ENCODE measurements at places on chromosomes 7 and 10.
A peak's percentile ranks its signal among the peaks of the same experiment; 100 is the strongest.

DNA sequence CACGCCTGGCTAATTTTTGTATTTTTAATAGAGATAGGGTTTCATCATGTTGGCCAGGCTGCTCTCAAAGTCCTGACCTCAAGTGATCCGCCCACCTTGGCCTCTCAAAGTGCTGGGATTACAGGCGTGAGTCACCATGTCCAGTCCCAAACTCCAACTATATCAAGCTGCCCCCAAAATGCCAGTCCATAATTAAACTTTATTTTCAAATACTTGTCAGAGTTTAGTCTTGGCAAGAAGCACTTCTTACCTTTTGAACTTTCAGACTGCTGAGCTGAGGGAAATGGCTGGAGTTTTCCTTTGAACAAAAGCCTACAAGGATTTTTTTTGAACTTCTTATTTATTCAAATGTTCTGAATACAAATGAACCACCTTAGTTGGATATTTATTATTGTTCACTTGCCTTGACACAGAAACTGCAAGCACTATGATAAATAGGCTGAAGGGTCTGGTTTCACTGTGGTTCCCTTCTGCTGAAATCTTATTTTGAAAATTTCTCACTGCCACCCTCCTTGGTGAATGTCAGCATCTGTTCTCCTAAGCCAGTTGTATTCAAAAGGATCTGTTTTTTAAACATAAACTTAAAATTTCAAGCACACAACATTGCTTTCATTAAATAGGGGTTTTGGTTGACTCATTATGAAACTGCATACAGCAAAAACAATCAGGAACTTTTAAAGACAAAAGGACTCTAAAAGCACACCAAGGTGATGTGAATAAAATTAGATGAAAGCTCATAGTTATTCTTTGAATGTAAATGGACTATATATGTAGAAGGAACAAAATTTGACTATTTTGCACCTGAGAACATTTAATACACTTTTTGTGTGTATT is 101.7 kb upstream of the SLC26A5 start:
- DNase-seq = no peak

- DNase-seq = no peak
Measured at GRCh38 chr10:70759781-70760180, 25.4 kb downstream of the TBATA start.

GRCh38 chr7:46545790-46546189 is 624.7 kb upstream of the IGFBP3 start:
- no peak for DNase-seq

GRCh38 chr10:88943778-88944177 is 8.8 kb downstream of the ACTA2 start:
- no peak for DNase-seq

DNA sequence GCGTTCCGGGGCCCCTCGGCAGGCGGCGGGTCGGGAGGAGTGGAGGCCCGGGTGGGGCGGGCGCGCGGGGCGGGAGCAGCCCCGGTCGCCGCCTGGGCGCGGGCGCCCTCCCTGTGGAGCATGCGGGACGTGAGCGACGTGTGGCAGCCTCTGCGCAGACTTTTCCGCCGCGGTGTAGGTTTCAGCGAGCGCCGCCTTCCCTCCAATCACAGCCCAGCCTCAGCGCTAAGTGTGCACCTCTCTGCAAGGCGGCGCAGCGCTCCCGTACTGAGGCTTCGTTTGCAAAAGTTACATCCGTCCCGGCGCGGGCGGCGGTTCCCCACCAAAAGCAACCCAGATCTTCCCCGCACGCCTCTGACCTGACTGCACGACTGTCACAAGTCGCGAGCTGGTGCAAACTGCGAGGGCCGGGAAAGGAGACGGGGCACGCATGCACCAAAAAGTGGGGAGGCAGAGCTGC is 1.2 kb upstream of the PFKFB3 start:
- peak; percentile 62 for DNase-seq

GRCh38 chr7:131327049-131327625 is 539 bp upstream of the MKLN1 start:
- no peak for DNase-seq

GRCh38 chr10:1652151-1652550 is 85.2 kb downstream of the ADARB2 start:
- DNase-seq = no peak

GRCh38 chr7:64183126-64183742 is 23.8 kb upstream of the ZNF735 start:
- DNase-seq = no peak

DNA sequence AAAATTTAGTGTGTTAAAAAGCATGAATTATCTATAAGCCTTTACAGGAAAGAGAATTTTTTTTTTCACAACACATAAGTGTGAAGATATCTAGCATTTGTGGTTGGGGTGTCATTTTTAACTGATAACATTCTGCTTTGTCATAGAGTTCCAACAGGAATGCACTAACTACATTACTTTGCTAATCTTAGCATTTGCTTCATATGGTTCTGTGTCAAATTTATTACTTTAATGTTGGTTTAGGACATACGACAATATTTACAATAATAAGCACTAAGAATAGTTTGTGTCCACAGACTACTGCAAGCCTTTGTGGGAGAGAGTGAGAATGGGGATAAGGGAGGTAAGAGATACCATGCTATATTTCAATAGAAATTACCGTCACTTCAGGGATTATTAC is 40.6 kb upstream of the MAGI2 start:
- no peak for DNase-seq

GRCh38 chr10:84798312-84798711 is 469.9 kb downstream of the CCSER2 start:
- DNase-seq = no peak

DNA sequence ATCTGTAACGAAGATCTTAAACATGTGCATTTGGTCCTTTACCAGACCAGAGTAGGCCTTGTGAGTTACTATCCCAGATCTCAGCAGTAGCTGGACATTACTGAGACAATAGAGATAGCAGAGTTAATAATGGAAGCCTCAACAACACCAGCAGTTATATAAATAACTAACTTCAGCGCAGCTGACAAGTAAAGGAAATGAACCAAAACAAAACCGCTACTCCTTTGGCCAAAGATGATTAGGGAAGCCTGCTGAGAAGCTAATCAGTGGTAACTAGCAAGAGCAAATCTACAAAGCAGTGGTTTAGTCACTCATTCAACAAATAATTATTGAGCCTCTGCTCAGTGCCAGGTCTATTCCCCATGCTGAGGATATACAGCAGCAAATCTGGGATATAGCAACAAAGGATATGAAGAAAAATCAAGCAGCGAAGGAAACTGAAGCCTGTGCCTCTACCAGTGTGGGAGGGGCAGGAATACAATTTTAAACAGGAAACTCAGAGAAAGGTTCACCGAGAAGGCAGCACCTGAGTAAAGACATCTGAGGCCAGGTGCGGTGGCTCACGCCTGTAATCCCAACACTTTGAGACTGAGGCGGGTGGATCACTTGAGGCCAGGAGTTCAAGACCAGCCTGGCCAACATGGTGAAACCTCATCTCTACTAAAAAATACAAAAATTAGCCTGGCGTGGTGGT is 103.6 kb downstream of the ELMO1 start:
- DNase-seq = no peak

GRCh38 chr7:101882005-101882421 is 64.6 kb downstream of the CUX1 start:
- no peak for DNase-seq

- DNase-seq = no peak
Measured at GRCh38 chr7:2032876-2033407, 199.8 kb downstream of the MAD1L1 start.

GRCh38 chr10:129605986-129606518 is 139.0 kb downstream of the MGMT start:
- DNase-seq = no peak

GRCh38 chr7:133079296-133079695 is 2.6 kb downstream of the CHCHD3 start:
- DNase-seq = no peak

DNA sequence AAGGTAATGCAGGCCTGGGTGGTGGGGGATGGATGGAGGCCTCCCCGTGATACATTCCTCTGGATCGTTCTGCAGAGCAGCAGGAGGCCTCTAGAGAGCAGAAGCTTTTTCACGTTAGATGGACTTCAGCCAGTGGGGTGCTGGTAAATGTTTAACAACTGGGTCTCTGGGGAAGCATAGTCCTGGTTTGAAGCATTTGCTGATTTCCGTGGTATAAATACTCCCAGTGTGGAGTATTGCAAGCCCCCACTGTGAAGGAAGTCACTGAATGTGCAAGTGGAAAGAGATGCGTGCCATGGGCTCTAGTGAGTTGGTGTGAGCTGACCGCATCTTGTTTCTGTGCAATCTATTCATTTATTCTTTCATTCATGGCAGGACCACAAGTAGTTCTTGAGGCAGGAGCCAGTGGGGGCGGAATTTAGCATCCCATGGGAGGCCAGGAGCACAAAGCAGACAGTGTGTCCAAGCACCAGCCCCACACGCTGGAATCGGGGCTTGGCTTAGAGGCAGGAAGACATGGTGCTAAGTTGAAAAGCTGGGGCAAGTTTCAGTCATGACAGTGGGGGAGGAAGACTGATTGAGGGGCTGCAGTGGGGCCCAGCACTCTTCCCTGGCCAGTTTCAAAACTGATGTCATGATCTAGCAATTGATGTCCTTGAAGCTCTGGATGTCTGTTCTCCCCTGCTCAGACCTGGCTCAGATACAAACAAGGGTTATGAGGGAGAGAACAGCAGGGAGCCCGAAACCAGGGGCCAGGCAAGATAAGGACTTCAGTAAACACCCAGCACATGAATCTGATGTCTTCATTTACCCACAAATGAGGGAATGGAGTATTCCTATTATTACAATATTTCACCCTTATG is 280.9 kb upstream of the LYZL1 start:
- no peak for DNase-seq

DNA sequence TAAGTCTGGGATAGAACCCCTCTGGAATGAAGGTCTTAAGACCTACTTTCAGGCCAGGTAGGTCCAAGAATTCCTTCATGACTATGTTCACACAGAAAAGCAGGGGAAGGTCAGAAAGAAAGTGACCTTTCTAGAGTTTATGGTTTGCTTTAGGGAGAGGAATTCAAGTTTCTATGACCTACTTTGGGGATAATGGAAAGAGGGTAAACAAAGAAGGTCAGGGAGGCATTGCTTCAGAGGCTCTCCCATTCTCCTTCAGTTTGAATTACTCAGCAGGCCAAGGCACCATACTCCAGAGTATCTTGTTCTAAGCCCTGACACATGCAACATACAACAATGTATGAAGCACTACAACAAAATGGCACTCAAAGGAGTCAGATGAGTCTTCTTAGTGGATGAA is 11.5 kb upstream of the MACC1 start:
- no peak for DNase-seq

DNA sequence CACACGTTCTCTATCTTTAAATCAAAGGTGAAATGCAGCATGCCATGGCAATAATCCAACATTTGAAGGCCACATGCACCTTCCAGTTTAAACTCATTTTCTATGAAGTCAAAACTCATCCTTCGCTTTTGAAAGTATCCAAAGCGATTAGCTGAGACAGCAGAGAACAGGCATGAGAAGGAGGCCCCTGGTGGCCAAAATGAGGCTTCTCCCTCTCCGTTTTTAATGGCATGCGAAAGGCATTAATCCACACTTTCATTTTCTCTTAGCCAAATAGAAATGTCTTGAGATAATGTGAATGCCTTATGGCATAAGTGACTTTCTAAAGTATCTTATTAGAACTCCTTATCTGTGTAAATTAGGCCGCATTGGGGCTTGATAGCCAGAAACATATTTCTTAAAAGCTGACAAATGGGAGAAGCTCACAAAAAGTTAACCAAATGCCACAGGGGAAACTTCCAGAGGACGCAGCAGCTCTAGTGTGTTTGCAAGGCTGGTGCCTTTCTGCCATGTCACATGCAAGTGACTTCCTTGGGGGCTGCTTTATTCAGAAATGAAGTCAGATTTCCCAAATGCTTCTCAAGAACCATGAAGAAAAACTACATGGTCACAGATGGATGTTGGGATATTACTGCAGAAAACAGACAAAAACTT is 1189.6 kb downstream of the SORCS1 start:
- DNase-seq = no peak

DNA sequence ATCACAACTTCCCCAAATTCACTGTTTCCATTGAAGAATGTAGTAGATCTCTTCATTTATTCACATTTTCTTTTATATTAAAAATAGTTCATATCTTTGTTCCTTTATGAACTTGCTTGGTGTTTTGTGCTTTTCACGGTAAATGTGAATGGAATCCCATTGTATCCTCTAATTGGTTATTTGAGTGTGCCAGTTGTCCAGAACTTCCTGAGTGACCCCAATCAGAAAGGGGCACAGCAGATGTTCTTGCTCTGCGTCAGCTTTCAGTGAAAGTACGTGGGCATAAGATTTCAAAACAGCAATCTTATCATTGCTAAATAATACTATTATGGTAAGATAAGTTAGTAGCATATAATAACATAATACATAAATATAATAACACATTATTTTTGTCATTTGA is 47.0 kb downstream of the PTPRZ1 start:
- no peak for DNase-seq

DNA sequence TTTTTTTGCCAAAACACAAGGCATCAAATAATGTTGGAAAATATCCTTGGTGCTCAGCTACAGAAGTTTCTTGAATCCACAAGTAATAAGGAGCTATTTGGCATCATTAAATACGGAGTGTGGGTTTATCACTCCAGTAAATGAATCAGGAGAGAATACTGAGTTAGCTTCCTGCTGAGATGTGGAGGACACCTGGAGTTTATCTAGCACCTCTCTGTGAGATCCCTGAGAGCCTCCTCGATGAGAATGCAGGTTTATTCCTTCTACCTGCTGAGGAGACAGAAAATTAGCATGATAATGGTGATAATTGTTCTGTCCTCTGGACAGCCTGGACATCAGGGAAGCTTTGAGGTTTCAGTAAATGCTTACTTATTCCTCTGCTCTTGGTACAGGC is 40.5 kb downstream of the NRG3 start:
- DNase-seq = no peak

- DNase-seq = peak; percentile 28
Measured at GRCh38 chr7:75756991-75757676, 14.9 kb downstream of the CCL26 start.

DNA sequence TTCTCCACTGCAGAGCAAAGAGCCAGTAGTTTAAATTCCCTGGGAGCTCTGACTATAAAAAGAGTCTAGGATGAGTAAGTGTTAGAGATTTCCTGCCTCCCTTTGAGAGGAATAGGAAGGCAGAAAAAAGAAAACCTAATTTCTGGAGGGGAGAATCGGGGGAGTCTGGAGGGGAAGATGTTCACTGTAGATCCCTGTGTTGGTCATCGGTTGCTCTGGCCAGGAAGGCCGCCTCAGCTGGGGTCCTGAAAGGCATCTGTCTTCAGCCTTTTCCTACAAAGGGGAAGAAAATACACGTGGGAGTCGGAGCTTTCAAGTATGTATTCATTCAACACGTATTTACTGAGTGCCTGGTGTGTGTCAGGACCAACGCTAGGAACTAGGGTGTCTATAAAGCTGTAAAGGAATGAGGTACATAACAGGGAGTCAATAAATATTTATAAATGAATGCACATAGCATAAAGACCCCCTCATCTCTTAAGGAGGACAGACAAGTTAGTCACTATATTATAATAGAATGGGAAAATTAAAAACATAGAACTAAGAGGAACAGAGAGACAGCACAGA is 101.1 kb downstream of the ICA1 start:
- DNase-seq = no peak

GRCh38 chr7:81707196-81707595 is 62.7 kb downstream of the HGF start:
- no peak for DNase-seq

- DNase-seq = no peak
Measured at GRCh38 chr7:101865031-101865430, 47.6 kb downstream of the CUX1 start.

- no peak for DNase-seq
Measured at GRCh38 chr10:133523631-133524203, 3.4 kb upstream of the CYP2E1 start.

GRCh38 chr7:97006055-97006815 is 882 bp downstream of the DLX6 start:
- no peak for DNase-seq

Data from GM18507 (cell line).